PC-3 (cell line): ENCODE measurements at places on chromosomes 5 and 9.

- no peak for DNase-seq
Observed at GRCh38 chr9:1927546-1927945, 87.6 kb upstream of the SMARCA2 start.

GRCh38 chr9:27554712-27555111, 18.6 kb downstream of the C9orf72 start:
- DNase-seq, result no peak

- DNase-seq, result no peak
Observed at GRCh38 chr5:155053501-155053900, 39.9 kb downstream of the KIF4B start.

DNA sequence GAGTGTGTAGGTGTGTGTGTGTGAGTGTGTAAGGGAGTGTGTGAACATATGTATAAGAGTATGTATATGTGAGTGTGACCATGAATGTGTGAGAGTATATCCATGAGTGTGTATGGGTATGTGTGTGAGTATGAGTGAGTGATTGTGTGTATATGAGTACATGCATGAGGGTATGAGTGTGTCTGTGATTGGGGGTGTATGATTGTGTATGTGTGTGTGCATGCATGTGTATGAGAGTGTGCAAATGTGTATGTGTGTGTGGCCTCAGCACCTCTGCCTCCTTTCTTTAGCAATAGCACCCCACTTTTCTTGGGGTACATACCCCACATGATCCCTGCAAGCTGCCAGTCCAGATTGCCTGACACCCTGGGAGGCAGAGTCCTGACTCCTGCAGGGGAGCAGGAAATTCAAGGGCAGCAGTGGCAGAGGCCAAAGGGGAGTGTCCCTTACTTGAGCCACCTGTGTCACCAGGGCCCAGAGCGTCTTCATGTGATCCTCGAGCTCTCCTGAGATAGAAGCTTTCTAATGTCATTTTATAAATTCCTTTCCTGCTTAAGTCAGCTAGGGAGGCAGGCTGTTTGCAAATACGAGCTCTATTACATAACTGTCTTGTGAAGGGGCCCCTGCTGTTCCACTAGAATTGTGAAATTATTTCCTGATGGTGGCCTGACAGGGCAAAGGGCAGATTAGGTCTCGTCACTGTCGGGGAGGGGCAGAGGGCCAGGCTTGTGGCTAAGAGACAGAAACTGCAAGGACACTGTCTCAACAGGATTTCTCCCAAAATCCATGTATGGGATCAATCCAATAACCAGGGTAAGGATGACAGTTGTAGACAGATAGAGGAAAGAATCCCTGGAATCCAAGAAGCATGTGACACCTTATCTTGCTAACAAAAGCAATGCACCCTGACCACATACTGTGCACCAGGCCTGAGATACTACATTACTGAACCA, 389.1 kb downstream of the GADD45G start:
- DNase-seq, result no peak

- DNase-seq, result no peak
Observed at GRCh38 chr9:87516222-87516925, 18.7 kb downstream of the DAPK1 start.

DNA sequence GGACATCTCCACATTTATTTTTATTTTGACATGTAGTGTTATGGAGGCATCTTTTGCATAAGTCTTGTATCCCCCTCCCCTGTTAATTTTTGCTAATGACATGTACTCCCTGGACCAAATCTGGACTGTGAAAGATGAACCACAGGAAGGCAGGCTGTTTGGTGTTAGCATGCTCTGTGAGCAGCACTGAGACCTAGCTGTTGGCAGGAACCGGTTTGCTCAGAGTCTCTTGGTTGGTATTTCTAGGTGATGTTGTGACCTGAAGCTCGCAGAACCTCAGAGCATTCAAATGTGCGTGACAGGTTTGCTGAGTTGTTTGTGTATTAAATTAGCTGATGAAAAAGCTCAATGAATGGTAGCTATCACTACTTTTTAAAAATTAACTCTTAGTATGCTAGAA, 53.6 kb upstream of the PHF2 start:
- no peak for DNase-seq

- DNase-seq, result no peak
Observed at GRCh38 chr9:86589730-86590129, 235.5 kb upstream of the TUT7 start.

DNA sequence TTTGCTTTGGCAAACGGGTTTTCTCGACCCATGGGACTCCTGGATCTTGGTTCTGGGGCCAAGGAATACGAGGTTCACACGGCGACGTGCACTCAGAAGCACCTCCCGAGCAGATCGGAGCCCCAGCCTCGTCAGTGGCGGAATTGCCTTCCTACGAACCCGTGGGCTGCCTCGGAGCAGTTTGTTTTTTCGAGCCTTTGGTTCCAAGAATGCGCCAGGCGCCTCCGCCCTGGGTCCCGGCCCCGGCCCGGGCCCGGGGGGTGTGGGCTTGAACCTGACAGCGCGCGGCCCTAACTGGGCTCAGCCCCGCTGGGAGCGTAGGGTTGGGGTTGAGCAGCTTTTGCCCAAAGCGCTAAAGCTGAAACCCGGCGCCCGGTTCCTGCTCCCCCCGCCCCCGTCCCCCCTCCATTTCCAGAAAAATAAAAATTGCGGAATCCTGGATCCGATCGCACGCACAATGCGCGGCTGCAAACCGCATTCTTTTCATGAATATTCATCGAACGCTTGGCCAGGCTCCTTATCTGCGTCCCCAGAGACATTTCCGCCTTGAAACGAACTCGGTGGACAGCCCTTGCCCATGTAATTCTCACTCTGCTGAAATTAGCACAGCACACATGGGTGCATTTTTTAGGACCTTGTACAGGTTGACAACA, 1.0 kb downstream of the BASP1 start:
- peak; percentile 63 for DNase-seq

DNA sequence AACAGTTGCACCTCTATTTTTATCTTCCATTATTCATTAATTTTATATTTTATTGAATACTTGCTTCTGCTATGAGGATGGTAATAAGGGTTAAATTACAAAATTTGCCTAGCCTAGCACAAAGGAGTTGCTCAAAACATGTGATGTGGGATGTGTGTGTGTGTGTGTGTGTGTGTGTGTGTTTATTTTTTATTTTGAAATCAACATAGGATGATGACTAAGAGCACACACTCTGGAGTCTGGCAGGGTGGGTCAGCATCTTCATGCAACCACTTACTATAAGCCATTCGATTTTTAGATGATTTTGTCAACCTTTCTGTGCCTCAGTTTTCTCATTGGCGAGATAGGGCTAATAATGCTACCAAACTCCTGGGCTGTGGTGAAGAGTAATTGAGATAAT, 57.7 kb upstream of the MAMDC2 start:
- DNase-seq, result no peak
